Fibroblast of skin of back (primary cell): ENCODE measurements at places on chromosomes 5 and 9.

GRCh38 chr9:4762108-4762885, 21.3 kb upstream of the AK3 start:
- peak; percentile 58 for DNase-seq

- DNase-seq, result no peak
Observed at GRCh38 chr5:125153231-125153630, 406.8 kb upstream of the ZNF608 start.

DNA sequence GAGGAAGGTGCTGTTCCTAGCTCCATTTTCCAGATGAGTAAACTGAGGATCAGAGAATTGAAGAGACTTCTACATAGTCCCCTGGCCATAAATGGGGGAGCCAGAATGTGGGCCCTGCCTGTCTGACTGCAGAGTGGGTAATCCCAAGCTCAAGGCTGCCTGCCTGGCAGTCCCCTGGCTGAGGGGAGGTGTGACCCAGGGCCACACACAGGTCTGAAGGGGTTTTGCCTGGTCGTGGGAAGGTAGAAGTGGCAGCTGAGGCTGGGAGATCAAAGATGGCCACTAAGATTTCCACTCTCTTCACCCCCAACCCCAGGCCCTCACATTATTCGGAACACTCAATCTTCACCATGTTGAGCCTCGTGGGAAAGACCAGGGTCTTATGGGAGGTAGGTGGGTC, 176.3 kb downstream of the MACROH2A1 start:
- DNase-seq, result no peak

DNA sequence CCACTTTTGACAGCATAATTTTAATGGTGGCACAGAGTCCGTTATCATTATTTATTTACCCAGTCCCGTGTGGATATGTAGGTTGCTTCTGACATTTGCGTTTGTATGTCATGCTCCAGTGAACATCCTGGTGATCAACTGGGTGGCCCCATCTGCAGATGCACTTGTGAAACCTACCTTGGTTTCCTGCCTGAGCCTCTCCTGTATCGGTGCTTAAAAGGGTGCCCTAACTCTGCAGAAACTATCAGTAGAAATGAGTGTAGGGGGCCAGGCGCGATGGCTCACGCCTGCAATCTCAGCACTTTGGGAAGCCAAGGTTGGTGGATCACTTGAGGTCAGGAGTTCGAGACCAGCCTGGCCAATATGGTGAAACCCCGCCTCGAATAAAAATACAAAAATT, 92.1 kb upstream of the IER5L start:
- DNase-seq, result no peak
